ENCODE measurements at places on chromosomes 1 and 21.

GRCh38 chr1:27423709-27424108, 31.3 kb downstream of the GPR3 start:
- DNase-seq, result no peak

- DNase-seq, result no peak
These were observed 69.0 kb downstream of the CD46 start for GRCh38 chr1:207820568-207821463.

DNA sequence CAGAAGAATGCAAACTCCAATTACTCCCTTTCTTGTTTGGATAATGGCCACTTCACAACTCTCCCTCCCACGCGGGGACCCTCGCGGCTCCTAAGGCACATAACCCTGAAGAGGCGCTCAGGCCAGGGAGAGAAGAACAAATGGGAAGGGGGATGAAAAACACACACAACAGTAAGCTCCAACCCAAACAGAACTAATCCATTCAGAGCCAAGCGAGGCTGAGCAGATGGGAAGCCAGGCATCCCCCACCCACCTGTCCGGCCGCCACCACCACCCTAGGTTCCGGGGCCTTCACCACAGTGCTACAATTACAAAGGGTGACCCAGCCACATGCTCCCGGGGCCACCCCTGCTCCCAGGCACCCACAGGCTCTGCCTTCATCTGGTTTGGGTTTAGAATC, 101.5 kb downstream of the MRPL37 start:
- no peak for DNase-seq

DNA sequence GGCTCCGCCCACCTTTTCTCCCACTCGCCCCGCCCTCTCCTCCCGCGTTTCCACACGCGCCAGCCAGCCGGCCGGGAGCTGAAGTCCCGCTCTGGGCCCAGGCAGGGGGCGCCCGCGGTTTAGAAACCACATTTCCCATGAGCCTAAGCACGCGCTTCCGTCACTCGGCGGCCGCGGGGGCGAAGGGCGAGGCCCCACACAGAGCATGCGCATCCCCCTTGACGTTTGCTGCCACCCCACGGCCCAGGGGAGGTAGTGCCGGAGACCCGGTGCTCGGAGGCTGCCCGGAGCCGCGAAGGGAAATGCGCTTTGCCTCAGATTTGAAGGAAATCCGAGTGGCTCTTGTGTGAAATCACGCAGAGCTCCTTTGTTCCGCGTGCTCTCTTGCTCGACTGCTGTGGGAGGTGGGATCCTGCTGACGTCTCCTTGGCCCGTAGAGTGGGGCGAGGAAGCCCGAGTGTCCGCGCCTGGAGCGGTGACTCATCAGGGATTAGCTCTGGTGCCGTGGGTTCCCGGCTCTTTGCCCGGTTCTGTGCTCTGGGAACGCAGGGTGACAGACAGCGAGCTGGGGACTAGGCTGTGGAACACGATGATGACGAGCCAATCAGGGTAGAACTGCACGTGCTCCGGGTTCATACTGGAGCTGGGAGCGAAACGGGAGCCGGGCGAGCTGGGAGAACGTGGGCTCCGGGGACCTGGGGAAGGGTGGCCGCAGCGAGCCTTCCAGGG, 406 bp upstream of the B3GALNT2 start:
- peak; percentile 99 for DNase-seq

DNA sequence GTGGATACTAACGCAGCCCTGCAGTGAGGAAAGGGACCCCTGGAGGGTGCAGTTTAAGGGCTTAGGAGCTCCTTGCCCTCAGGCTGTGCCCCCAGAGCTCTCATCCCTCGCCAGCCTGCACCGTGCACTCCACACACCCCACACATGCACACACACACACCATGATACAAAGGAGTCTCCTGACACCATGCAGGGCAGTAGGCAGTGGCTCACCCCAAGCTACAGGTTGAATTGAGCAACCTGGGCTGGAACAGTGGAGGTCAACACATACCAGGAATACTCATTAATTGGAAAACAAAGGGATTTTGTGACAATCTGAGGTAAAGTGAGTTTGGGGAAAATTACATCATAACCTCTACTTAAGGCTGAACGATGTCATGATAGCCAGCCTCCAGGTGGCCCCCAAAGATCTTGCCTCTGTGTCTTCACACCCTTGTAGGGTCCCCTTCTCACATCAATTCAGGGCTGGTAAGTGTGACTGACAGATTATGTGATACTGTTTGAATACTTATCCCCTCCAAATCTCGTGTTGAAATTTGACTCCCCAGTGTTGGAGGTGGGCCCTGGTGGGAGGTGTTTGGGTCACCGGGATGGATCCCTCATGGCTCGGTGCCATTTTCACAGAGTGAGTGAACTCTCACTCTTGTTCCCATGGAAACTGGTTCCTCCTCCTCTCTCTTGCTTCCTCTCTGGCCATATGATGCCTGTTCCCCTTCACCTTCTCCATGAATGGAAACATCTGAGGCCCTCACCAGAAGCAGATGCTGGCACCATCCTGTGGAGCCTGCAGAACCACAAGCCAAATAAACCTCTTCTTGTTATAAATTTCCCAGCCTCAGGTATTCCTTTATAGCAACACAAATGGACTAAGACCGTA, 111.0 kb upstream of the RAB4A start:
- no peak for DNase-seq

DNA sequence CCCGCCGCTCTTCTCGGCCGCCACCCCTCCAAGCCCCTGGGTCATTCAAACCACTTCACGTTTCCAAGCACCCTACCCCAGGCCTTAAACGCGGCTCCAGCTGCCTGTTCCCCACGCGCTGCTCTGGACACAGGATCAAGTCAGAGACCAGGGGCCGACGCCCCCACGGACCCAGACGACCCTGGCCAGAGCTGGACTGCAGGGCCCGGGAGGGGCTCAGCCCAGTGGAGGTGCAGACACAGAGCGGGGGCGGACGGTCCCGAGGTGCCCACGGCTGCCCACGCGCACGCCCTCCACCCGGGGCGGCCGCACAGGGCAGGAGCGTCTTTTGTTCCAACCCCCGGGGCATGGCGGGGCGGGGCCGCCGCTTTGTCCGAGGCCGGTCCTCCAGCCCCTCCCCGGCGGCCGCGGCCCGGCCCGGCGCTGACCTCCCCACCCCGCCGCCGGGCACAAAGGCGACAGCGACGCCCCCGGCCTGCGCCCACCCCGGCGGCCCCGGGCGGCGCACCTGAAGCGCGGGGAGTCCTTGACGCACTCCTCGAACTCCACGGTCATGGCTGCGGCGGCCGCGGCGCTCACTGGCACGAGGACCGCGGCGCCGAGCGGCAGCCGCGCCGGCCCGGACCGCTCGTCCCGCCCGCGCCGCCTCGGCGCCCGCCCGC, 338 bp downstream of the ACAP3 start:
- peak; percentile 45 for DNase-seq

GRCh38 chr1:33824321-33824720, 39.6 kb upstream of the HMGB4 start:
- no peak for DNase-seq

DNA sequence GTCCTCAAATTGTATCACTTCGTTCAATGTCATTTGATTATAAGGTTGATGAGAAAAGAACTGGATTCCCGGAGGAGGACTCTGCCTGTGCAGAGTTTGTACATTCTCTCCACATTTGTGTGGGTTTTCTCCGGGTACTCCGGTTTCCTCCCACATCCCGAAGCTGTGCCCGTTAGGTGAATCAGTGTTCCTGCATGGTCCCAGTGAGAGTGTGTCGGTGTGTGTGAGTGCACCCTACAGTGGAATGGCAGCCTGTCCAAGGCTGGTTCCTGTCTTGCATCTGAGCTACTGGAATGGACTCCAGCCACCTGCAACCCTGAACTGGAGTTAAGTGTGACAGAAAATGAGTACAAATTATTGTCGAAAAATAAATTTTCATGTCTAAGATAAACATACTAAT, 92.2 kb upstream of the KCTD3 start:
- DNase-seq, result no peak

DNA sequence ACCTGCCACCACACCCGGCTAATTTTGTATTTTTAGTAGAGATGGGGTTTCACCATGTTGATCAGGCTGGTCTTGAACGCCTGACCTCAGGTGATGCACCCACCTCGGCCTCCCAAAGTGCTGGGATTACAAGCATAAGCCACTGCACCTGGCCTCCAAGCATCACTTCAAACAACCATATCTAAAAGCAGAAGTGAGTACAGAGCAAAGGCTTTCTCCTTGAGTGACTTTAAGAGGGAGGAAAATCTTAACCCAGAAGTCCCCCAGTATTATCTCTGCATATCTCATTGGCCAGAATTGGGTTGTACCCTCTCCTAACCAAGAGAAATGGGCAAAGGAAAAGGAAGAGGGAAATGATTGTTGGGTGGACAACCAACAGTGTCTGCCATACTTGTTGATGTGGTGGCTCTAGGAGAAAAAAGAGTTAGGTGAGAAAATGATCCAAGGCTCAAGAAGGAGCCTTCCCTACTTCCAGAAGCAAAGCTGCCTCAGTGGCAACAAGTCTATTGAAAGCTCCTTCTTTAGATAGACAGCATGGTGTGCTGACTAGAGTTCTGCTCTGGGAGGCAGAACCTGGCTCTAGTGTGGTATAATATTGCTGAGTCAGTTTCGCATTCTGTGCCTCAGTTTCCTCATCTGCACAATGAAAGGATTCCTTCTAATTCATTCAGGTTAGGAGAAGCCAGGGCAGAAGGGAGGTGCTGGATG, 16.8 kb upstream of the FOXE3 start:
- DNase-seq, result no peak

DNA sequence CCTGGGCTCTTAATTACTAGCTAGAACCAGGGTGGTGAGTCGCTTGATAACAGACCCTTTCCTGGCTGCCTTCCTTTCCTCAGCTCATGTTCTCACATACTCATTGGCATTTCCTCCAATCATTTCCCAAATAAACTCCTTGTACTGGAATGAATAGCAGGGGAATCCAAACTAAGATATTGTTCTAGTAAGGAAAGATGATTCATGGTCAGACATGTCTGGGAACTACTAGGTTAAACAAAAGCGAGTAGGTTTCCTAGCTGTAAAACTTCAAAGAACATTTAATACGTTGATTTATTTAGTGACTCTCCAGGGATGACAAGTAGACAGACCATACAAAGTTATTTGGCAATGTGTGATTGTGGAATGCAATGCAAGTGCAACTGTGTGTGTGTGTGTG, 121.2 kb upstream of the KCNJ6 start:
- DNase-seq, result no peak

GRCh38 chr21:42847051-42847707, 32.2 kb downstream of the WDR4 start:
- no peak for DNase-seq

- no peak for DNase-seq
These were observed 8.4 kb downstream of the CLEC20A start for GRCh38 chr1:178488393-178488792.

- DNase-seq, result no peak
These were observed at the start of gene S100B for GRCh38 chr21:46604975-46605766. Gene S100B (minus strand): TSS chr21:46605082. CDS start chr21:46602415, 2,667 bp downstream.

GRCh38 chr1:116854716-116855115, 55.0 kb upstream of the PTGFRN start:
- DNase-seq, result no peak

DNA sequence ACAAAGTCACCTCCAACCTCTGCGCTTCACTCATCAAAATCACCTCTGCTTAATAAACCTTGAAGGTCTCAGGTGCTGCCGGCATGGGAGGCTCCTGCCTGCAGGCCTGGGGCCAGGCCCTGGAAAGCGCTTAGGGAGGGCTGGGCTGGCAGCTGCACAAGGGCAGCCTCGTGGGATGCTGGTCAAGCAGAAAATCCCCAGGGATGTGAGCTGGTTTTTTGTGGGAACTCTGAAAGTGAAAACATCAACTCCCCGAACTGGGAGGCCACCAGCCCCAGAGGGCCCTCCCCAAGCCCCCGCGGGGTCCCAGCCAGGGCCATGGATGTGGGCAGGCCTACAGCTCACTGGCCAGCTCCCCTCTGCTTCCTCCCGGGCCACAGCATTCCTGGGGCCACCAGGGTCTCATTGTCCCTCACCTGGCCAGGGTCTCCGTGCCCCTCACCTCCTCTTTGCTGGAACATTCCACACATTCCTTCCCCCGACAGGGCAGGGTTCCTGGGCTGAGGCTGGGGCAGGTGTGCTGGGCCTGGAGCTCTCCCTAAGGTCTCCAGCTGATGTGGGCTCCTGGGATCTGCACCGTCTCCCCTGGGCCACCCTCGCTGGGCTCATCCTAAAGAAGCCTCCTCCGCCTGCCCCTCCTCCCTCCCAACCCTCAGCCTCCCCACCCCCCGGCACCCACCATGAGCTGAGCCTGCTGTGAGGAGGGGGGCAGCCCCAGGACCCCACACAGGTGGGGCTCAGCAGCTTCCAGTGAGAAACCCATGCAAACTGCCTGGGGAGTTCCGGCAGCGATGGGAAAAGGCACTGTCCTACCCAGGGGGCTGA, 36.0 kb upstream of the POFUT2 start:
- no peak for DNase-seq

DNA sequence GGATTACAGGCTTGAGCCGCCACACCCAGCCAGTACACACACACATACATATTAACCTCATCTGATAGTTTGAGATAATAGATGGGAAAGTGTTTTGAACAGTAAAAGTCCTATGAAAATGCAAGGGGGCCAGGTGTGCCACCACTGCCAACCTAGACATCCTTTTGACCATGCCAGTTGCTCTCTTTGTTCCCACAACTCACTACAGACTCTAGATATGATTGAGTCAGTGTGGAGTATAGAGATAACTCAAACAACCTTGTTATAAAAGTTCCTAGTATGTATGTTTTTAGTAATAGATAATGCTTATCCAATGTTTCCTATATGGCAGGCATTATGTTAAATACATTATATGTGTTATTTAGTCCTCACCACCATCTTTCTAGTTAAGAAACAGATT, 72.7 kb upstream of the JAK1 start:
- DNase-seq, result no peak

- peak; percentile 6 for DNase-seq
These were observed 83.2 kb downstream of the CLDN17 start for GRCh38 chr21:30083225-30083945.
